ENCODE measurements at places on chromosomes 6 and 20.

GRCh38 chr6:46338131-46338530, 153.1 kb downstream of the RCAN2 start:
- no peak for DNase-seq

DNA sequence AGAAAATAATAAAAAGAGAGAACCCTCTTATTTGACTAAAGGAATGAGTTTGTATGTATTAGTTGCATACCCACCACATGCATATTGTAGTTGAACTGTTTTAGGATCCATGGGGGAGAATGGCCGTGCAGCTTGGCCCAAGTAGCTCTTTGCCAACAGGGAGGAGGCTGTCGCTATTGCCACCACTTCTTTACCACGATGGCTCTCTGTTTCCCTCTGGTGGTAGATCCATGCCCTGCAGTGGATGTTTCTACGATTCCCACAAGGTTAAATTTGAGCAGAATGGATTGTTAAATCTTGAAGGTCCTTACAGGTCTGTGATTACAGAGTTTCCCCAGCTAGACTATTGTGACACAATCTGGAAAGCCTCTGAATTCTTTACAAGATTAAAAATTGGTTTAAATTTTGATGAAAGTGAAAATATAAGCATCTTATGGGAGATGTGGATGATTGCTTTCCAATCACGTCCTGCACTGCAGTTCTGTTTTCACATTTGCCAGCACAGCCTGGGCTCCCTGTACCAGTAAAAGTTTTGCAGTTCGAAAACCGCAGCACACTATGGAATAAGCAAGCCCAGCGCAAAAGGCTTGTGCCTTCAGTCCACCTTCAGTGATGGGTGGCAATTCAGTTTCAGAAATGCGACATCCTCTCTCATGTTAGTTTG, 34.4 kb upstream of the FNDC1 start:
- peak; percentile 52 for DNase-seq

DNA sequence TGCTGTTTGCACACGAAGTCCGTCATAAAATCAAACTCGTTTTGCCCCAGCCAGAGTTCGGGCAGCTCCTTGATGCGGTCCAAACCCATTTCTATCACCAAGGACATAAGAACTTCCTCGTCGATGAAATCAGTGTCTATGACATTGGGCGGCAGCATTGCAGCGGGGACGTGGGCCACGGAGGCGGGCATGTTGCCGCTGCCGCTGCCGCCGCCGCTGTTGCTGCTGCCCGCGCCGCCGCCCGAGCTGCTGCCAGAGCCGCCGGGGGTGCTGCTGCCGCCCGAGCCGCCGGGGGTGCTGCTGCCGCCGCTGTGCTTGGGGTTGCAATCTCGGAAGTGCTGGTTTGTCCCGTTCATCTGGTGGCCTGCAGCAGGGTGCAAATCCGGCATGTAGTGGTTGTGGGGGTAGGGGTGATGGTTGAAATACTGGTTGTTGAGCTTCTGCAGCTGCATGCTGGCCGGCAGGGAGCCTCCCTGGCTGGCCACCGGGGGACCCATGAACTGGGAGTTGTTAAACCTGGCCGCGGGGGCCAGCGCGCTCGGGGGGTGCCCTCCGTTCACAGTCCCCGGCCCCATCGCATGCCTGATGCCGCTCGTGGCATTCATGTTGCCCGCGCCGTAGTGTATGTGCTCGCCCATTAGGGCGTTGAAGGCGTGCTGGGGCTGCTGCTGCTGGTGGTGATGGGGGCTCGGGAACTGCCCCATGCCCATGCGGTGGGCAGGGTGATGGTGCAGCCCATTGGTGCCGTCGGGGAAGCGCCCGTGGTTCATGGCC, 1.1 kb downstream of the CITED2 start:
- peak; percentile 57 for DNase-seq

GRCh38 chr20:37265152-37265551, 3.5 kb upstream of the GHRH start:
- no peak for DNase-seq

DNA sequence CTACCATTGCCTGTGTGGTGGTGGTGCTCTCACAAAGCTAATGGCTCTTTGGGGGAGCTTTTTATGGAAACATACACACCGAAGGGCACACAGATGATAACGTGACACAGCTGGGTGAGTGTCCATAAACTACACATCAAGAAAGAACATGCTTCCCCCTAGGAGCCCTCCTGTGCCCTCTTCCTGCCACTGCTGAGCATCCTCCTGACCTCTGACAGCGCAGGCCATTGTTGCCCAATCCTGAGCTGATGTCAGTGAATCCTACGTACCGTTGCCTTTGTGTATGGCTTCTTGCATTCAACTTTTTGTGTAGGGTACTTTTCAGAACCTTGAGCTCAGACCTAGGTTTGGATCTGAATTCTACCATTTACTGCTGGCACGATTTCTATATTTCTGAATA, 65.8 kb upstream of the SLC22A1 start:
- DNase-seq: no peak

GRCh38 chr6:72643214-72643613, 21.4 kb downstream of the KCNQ5 start:
- DNase-seq: no peak

- DNase-seq: no peak
Measured at GRCh38 chr6:24458134-24458533, 31.2 kb downstream of the GPLD1 start.

GRCh38 chr6:131262060-131262459, 126.8 kb downstream of the AKAP7 start:
- no peak for DNase-seq

GRCh38 chr6:119442776-119443184, 93.2 kb upstream of the MAN1A1 start:
- DNase-seq: no peak

Measured in activated T-helper 1 cell treated with anti-CD3 and anti-CD28 coated beads, Interleukin-2, amount 50 U/mL, for 16 hours (primary cell).